ENCODE measurements at places on chromosomes 11 and 22.

GRCh38 chr22:43004362-43005035 lies 10.4 kb downstream of the PACSIN2 start:
- DNase-seq: no peak

- no peak for DNase-seq
These were observed 59.2 kb downstream of the TRIM44 start for GRCh38 chr11:35721651-35722282.

DNA sequence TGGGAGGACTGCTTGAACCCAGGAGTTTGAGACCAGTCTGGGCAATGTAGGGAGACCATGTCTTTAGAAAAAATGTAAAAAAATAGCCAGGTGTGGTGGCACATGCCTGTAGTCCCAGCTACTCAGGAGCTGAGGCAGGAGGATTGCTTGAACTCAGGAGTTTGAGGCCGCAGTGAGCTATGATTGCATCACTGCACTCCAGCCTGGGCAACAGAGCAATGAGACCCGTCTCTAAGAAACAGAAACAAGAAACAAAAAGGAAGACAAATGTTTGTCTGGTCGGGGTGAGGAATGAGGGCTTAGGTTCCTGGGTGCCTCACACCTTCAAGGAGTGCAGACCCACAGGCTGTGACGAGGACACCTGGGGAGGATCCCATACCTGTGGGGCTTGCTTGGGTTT lies 191.9 kb downstream of the CEP164 start:
- no peak for DNase-seq

- DNase-seq: no peak
These were observed 640.0 kb upstream of the ANO3 start for GRCh38 chr11:25691959-25692358.

DNA sequence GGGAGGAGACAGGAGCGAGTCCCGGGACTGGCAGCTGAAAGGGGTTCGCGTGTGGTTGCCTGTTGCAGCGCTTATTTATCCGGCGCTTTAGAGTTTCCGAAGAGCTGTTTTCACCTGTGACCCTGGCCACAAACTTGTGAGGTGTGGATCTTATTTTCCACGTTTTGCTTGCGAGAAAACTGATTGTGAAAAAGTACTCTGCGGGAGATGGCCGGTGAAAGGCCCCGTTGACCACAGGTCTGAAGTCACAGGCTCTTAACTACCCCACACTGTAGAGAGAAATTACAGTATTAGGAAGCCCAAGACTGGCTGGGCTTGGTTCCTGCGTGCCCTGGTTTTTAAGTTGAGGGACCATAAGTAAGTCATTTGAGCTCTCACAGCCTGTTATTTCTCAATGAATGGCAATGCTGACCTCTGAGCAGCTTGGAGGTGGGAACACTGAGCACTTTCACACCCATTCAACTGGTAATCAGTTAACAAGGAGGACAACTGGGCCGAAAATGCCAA lies 379 bp upstream of the RAB38 start:
- DNase-seq: no peak
